Activated CD4-positive, CD25-positive, alpha-beta regulatory T cell treated with anti-CD3 and anti-CD28 coated beads, Interleukin-2, amount 50 U/mL, for 72 hours (primary cell): ENCODE measurements at places on chromosomes 1 and 21.

DNA sequence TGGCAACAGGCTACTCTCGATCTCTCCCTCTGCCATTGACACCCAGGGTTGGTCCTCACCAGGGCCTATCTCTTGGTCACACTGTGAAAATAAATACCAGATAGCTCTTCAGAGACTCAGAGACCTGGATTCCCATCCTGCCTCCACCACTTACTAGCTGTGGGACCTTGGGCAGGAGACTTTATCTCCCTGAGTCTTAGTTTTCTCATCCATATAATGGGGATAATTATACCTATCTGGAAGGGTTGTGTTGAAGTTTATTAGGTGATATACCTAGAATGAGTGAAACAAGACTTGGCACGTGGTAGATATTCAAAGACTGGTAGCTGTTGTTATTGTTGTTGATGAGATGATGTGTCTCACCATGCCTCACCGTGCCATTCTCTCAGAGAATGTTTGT lies 7.4 kb downstream of the DMBX1 start:
- DNase-seq, result no peak

DNA sequence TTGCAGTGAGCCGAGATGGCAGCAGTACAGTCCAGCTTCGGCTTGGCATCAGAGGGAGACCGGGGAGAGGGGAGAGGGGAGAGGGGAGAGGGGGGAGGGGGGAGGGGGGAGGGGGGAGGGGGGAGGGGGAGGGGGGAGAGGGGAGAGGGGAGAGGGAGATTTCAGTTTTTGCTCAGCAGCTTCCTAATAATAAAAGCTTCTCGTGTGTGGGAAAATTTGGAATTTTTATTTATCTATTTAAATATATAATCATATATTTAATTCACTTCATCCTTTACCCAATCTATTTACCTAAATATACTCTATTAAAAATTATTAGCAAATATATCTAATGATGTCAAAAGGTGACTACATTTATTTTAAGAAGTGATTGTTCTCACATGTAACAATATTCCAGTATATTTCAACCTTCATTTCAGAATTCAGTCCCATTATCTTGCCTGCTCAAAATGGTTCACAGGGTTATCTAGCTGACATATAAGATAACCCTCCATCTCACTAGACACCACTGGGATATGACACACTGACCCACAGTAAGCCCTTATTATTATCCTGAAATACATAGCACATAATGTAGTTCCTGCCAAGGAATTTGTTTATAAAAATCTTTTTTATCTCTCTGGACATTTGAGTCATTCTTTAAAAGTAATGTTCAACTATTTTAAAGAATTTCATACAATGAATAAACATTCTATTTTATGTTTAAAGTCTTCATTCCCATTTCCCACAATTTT lies 105.9 kb downstream of the GPATCH2 start:
- DNase-seq, result no peak

GRCh38 chr1:9648171-9648570 lies 3.4 kb upstream of the PIK3CD start:
- no peak for DNase-seq

DNA sequence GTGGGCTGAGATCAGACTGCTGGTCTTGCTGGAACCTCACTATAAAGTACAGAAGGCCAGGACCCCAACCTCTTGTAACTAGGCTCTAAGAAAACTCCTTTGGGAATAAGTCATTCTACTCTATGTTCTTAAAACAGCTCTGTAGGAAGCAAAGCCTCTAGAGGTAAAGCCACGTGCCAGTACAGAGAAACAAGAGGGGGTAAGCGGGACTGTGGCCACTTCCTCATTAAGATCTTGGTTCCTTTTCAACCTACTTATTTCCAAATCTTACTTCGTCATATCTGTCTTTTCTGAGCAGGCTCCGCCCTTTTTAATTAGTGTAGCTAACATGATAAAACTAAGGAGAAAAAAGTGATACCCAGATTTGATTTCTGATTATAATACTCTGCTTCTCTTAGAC lies 3.8 kb downstream of the NCSTN start:
- no peak for DNase-seq

- DNase-seq, result no peak
These were observed 16.7 kb upstream of the DISP1 start for GRCh38 chr1:222798116-222798515.

- no peak for DNase-seq
These were observed 4.3 kb downstream of the TRABD2B start for GRCh38 chr1:47992720-47993415.

GRCh38 chr21:44664691-44665090 lies 2.0 kb downstream of the KRTAP12-2 start:
- DNase-seq, result no peak
